ENCODE measurements at places on chromosomes 7 and 10.

- DNase-seq: no peak
Observed at GRCh38 chr7:133478591-133479135, 225.8 kb downstream of the EXOC4 start.

GRCh38 chr10:4691776-4692175, 134.2 kb upstream of the AKR1E2 start:
- DNase-seq: no peak

- DNase-seq: no peak
Observed at GRCh38 chr7:137245186-137245585, 98.3 kb downstream of the PTN start.

GRCh38 chr7:40282858-40283257, 148.1 kb downstream of the SUGCT start:
- DNase-seq: no peak

DNA sequence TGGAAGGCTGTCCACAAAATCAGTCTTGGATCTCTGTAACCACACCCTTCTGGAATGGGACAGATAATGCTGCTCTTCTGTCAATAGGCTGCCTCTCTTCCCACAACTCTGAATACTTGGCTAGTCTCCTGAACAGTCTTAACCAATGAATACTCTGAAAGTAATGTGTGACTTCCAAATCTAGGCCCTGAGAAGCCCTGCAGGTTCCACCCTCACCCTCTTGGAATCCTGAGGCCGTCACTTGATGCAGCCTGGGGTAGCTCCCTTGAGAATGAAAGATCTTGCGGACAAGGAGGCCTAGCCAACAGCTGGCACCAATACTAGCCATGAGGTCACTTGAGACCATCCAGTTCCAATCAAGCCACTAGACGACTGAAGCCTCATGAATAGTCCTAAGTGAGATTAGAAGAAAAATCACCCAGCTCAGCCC, 109.2 kb downstream of the ARHGAP12 start:
- DNase-seq: no peak

DNA sequence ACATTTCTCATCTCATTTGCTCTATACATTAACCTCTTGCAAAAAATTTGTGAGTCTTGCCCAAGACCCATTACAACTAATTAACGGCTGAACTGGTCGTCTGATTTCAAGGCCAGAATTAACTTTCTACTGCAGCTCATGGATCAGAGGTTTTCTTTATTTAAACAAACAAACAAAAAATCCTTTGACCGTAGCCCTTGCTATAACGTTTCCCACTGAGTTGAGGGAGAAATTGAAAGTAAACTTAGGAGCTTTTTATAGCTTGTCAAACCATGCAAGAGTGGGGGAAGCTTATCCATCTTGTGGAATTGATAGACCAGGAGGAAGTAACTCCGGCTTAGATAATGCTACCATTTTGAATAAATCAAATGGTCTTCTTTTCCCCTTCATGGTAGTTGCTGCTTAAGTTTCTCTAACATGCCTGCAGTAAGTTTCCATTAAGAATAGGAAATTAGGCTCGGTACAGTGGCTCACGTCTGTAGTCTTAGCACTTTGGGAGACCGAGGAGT, 3.3 kb downstream of the SRGN start:
- no peak for DNase-seq

DNA sequence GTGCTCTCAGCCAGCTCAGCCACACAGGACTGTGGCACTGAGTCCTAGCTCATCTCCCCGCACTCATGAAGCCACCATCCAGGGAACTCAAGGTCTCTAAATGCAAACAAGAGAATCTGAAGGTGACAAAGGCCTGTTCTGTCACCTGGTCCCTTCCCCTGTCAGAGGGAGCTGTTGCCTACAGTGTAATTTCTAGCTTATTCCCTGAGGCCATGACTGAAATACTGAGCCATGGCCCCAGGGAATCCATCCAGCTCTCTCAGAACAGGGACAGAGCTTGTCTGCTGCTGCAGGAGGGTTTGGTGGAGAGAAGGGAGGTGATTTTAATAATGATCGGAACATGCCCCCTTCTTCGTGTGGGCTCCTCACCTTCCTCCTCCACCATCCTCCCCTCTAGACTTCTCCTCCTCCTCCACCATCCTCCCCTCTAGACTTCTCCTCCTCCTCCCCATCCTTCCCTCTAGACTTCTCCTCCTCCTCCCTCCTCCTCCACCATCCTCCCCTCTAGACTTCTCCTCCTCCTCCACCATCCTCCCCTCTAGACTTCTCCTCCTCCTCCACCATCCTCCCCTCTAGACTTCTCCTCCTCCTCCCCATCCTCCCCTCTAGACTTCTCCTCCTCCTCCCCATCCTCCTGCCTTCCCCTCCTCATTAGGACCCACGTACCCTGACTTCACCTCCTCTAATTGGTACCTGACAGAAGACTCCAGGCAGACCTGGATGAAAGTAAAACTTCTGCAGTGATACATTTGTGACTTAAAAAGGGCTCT, 338.0 kb upstream of the MKI67 start:
- no peak for DNase-seq

All from NCI-H526 (cell line).